T-cell (primary cell): ENCODE measurements at places on chromosomes 11 and 22.

- DNase-seq: no peak
Observed at GRCh38 chr11:117538263-117539135, 210.8 kb downstream of the CEP164 start.

DNA sequence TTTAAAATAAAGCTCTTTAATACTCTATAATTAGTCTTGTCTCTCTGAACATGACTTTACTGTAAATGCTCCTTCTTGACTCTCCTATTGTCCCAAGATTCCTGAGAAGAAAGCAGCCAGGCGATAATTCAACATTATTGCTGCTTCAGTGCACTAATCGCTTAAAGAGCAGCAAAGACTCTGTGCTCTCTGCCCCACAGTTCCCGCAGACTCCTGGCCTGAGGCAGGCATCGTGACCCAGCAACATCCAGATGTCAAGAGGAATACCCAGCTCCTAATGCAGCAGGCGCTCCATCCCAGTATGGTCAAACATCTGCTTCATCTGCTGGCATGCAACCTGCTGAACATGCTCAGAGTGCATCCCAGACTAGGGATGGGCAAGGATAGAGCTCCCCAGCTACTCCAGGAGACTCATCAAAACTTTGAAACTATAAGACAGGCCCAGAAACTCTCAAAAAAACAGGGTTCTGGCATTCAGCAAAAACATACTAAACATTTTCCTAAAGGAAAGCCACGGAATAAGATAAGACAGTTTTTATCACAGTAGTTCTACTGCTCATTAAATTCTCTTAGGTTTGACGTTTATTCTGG, 270.0 kb downstream of the SOX6 start:
- DNase-seq: no peak

DNA sequence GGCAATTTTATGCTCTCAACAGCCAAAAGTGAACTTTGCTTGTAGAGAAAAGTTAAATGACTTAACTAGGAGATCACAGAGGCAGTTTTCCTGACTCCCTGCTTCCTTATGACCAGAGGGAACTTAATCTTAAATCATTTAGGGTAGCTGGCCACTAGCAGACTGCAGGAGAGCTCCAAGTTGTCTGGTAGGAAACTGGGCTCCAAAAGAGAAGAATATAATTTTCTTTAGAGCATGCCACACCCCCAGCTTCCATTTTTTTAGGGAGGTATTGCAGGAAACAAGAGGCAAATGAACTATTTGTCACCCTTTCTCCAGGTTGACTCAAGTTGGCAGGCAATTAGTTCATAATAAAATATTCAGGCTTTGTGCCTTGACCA, 2.6 kb downstream of the METTL15 start:
- DNase-seq: no peak

- no peak for DNase-seq
Observed at GRCh38 chr11:11251394-11251970, 101.6 kb downstream of the CSNK2A3 start.

DNA sequence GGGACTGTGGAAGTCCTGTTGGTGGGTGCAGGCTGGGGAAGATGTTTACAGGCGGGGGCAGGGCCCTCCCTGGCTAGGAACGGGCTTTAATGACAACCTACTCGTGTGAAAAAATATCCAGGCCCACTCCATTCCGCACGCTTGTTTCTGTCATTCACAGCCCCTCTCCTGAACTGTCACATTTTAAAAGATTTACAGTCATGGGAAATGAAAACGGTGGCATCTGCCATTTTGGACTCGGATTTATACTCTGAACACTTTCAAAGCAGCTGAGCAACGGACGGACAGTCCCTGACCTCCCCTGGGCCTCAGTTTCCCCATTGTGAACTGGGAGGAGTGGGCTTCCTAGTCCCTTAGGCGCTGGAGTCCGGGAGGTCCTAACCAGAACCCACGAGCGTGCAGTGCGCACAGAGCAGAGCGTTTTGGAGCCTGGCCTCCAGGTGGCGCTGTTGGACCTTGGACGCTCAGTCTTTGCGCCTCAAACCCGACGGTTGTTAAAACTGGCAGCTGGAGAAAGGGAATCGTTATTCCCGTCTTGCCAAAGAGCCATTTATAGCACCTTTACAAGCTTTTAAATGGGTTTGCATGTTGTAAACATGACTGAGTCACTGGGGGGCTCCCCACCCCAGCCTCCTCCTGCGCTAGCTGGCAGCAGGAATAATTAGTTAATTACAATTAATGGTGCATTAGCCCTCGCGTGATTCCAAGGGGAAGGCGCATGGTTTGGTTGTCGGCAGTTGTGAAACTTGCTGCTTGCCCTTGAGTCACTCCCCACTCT, 75.3 kb downstream of the FBLN1 start:
- peak; percentile 61 for DNase-seq

DNA sequence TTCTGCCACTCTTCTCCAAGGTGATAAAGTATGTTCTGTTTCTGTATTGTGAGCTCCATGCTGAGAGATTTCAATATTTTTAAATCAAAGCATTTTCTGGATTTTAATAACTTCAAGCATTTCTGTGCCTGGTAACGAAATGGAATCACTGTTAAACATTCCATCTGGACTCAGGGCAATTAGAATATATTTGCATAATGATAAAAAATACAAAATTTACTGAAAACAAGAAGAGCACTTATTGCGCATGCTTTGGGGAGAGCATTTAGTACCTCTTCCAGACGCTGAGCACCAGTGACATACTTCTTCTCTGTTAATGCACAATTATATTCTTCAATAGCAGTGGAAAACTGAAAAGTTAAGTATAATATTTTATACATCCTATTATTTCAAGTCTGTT, 13.3 kb downstream of the ZW10 start:
- no peak for DNase-seq

- no peak for DNase-seq
Observed at GRCh38 chr22:37336579-37336978, 54.3 kb downstream of the CYTH4 start.

- no peak for DNase-seq
Observed at GRCh38 chr11:829176-829846, 1.6 kb downstream of the CRACR2B start.

DNA sequence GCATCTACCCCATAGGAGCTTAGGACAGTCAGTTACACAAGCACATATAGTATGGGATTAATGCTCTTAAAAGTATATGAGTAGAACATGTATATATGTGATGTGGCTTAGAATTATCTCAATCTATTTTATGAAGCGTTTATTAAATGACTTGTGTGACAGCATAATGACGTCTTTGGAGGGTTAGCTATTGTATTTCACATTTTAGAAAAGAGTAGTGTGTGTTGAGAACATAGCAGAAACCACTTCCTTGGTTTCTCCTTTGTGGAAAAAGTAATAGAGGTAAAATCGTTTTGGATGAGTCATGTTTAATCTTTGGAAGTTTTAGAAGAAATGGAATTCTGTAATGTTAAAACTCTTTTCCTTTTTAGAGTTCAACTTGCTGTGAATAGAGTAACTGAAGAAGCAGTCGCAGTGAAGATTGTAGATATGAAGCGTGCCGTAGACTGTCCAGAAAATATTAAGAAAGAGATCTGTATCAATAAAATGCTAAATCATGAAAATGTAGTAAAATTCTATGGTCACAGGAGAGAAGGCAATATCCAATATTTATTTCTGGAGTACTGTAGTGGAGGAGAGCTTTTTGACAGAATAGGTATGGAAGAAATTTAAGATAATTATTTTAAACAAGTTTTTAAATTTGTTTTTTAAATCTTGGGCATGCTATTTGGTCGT, 2.4 kb downstream of the CHEK1 start:
- no peak for DNase-seq

DNA sequence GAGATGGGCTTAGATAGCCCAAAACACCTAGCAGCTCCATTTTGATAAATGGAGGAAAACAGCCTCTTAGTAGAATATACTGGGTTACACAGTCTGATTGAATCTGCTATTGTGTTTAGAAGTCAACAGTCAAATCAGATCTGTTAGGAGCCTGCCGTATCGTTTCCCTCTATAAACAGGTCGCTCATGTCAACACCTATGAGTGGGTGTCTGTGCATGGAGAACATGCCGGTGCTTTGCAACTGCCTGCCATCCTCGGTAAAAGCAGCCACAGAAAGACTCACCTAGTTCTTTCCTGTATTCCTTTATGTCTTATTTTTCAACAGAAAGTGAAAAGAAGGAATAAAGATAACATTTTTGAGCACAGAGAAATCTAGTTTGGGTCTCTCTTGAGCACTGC, 99.4 kb downstream of the ETS1 start:
- no peak for DNase-seq

DNA sequence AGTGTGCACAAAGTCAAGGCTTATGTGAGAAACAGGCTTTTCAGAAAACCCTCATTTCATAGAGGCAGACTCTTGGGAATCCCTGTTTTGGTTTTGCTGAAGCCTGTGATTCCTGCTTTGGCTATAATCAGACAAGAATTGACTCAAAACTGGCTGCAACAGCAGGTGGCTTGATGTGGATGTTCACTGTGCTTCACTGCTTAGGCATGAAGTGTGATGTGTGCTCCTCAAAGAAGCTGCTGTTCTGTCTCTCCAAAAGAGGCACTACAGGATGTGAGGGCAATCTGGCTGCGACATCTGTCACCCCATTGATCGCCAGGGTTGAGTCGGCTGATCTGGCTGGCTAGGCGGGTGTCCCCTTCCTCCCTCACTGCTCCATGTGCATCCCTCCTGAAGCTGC, 103.5 kb downstream of the C11orf58 start:
- DNase-seq: no peak

DNA sequence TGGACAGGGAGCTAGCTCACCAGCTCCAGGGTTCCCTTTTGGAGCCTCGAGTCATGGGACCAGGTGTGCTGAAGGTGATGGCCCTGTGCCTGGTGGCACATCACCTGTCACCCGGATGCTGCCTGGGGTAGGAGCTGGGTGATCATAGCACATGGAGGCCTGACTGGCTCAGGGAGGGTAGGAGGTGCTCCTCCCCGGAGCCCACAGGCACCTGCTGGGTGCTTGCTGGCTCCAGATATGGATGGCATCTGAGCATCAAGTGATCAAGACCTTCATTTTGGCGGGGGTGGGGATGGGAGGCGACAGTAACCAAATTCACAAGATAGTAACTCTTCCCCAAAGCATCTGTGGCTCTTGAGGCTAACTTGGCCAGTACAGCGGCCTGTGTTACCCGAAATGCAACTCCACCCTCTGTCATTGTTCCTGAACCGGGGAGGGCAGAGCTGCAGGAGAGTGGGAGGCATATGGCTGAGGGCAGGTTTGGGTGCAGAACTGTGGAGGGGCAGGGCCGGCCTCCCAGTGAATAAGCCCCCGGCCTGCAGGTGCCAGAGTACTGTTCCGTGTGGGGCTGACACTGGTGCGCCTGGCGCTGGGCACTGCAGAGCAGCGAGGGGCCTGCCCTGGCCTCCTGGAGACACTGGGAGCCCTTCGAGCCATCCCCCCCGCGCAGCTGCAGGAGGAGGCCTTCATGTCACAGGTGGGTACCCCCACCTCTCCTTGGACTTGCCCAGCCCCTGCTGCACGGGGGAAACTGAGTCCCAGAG, 4.7 kb downstream of the TBC1D10C start:
- no peak for DNase-seq

DNA sequence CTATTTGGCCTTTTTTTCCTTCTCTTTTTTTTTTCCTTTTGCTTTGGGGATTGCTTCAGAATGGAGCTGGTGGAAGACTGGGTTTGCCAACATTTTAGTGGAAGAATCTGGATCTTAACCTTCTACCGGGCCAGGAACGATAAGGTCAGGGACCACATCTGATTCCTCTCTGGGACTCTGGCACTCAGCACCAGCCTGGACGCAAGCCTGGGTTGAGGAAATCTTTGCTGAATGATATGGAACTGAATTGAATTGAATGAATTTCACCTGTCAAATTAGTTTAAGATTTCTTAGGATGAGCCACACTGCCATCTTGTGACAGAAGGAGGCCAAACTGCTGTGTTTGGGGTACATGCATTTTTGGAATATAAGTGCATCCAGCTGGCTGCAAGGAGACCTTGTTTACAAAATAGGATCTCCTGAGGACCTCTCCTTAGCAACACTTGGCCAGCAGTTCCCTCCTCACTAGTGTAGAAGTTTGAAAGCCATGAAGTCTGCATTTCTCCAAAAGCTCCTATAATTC, 30.4 kb downstream of the TPBGL start:
- DNase-seq: peak; percentile 32

GRCh38 chr11:102497061-102497460, 33.5 kb downstream of the MMP7 start:
- no peak for DNase-seq

DNA sequence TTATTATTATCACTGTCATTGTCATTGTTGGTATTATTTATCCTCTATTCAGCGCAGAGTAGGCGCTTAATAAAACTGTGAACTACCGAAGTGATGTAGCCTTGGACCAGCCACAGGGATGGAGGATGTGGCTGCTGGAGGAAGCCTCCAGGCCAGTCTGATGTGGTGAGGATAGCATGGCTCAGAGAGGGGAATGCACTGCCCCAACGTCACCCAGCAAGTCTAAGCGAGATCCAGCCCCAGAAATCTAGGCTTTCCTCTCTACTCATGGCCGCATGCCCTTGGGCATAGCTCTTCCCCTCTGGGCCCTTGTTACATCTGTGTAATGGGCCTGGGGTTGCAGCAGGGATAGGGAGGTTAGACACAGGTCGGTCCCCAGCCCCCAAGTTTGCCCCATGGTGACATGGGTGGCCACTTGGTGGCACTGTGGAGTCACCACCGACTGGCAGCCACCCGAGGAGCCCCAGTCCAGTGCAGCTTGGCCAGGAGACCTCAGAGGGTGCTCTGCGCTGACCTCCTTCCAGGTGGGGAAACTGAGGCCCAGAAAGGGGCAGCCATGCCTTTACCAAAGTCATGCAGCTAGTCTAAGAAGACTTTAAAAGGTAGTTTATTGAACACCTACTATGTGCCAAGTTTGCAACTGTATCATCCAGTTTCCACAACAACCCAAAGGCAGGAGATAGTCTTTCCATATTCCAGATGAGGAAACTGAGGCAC, 395.7 kb downstream of the MN1 start:
- DNase-seq: no peak

- DNase-seq: no peak
Observed at GRCh38 chr11:130677486-130678153, 229.2 kb downstream of the ADAMTS15 start.

- no peak for DNase-seq
Observed at GRCh38 chr11:100929377-100929776, 200.2 kb downstream of the PGR start.

DNA sequence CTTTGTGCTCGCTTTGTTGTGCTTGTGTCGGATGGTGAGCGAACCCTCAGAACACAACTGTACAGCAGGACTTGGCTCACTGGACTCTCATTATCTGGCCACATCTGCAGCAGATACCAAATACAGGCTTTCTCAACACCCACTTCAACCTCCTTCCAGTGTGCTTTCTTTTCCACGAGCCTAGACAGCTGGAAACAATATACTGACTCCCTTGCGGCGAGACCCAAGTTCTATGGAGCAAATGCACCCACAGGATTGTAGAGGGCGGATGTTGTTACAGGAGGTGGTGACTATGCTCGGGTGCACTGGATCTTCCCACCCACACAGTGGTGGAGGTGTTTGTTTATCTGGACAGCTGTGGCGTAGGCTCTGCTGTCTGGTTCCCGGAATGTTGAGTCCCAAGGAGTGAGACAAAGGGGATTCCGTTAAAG, 204.3 kb downstream of the TENM4 start:
- DNase-seq: no peak

GRCh38 chr11:94295534-94295933, 8.8 kb upstream of the IZUMO1R start:
- no peak for DNase-seq
